ENCODE measurements at places on chromosomes 16 and 17.

GRCh38 chr17:66580956-66581391, 253.9 kb upstream of the CACNG5 start:
- DNase-seq: no peak

DNA sequence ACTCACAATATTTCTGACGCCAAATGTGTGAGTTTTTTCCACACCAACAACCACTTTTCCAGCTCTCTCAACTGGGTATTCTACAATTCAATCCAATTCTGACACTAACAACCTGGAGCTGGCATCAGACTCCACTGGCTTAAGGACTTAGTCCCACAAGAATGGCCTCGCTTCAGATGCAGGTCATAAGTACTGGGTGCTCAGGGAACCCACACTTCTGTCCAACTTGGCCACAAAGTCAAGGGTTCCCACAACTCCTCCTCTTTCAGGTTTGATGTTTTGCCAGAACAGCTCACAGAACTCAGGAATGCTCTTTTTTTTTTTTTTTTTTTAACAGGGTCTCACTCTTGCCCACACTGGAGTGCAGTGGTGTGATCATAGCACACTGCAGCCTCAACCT, 56.1 kb upstream of the TMC5 start:
- DNase-seq: no peak

- no peak for DNase-seq
Observed at GRCh38 chr16:51939378-51939871, 607.5 kb downstream of the TOX3 start.

DNA sequence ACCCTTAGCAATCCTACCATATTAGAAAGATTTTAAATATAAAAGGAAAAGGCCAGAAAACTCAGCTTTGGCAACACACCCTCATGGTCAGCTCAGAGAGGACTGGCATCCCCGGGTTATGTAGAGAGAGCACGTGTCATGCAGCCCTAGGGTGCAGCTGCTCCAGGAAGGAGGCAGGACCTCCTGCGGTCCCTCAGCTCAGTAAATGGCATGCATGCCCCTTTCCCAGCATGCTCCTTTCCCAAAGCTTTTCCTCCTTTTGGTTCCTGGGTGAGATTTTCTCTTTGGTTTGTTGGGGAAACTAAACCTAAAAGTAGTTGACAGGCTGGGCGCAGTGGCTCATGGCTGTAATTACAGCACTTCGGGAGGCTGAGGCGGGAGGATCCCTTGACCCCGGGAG, 3.9 kb downstream of the GAN start:
- no peak for DNase-seq

DNA sequence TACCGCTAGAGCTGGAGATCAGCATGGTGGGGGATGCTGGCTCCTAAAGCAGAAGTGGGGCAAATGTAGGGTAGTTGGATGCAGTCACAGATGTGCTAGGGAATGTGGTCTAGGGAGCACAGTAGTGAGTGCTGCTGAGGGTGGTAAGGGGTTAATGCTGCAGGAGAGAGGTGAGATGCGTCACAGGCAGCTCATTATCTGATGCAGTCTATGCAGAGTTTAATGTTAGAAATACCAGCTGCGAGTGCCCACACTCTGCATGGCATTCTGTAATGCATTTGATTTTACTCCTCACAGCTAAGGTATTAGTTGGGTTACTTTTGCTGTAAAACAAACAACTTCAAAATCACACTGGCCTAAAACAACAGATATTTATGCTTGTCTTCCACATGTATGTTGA, 491.3 kb upstream of the HSBP1 start:
- DNase-seq: no peak

GRCh38 chr17:78899361-78900260, 3.4 kb downstream of the CEP295NL start:
- DNase-seq: no peak

- DNase-seq: no peak
Observed at GRCh38 chr17:75069783-75070182, 18.0 kb upstream of the SLC16A5 start.

Measured in NCI-H187 treated with DMSO at 0.1 percent for 48 hours (cell line).